Activated CD8-positive, alpha-beta T cell treated with anti-CD3 and anti-CD28 coated beads for 36 hours (primary cell): ENCODE measurements at places on chromosomes 16 and 17. TPM values are rescaled to one million over a fixed set of nuclear protein-coding genes. Genes with fewer than 3 reads are reported as not detected.

GRCh38 chr16:13680021-13680889 lies 239.7 kb upstream of the ERCC4 start:
- no peak for DNase-seq
- no peaks in the 10 kb centered on the region for H3K36me3 ChIP-seq
- H3K27ac ChIP-seq, result no peak overlapping the region
- no peaks in the 10 kb centered on the region for H3K4me1 ChIP-seq
- H3K4me3 ChIP-seq, result no peak overlapping the region

The APRT gene
- total RNA-seq, result 240 TPM

The PIRT gene
- total RNA-seq, result not detected

DNA sequence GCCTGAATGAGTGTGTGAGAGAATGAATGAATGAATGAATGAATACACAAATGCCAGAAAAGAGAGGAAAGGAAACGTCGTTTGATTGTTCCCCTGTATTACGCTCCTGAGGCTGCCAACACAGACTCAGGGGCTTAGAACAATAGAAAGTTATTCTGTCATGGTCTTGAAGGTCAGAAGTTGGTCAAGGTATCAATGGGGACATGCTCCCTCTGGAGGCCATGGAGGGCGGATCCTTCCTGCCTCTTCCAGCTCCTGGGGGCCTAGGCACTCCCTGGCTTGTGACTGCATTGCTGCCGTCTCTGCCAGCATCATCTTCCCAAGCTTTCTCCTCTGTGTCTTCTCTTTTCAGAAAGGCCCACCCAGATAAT lies 1.5 kb upstream of the SLC38A8 start:
- no peak overlapping the region for H3K4me3 ChIP-seq
- H3K27ac ChIP-seq, result no peak overlapping the region
- DNase-seq, result peak; percentile 28

- H3K36me3 ChIP-seq, result no peaks in the 10 kb centered on the region
- peaks cover 40% of the 10 kb centered on the region for H3K27me3 ChIP-seq
- H3K27ac ChIP-seq, result no peak overlapping the region
These were observed 44.0 kb upstream of the TAC4 start for GRCh38 chr17:49891694-49892389.

- peaks cover 23% of the 10 kb centered on the region for H3K4me1 ChIP-seq
- no peak overlapping the region for H3K4me3 ChIP-seq
- peaks cover 19% of the 10 kb centered on the region for H3K36me3 ChIP-seq
- no peak for DNase-seq
These were observed 49.8 kb upstream of the CHMP6 start for GRCh38 chr17:80941743-80942422.

The SDR42E2 gene
- not detected for total RNA-seq

DNA sequence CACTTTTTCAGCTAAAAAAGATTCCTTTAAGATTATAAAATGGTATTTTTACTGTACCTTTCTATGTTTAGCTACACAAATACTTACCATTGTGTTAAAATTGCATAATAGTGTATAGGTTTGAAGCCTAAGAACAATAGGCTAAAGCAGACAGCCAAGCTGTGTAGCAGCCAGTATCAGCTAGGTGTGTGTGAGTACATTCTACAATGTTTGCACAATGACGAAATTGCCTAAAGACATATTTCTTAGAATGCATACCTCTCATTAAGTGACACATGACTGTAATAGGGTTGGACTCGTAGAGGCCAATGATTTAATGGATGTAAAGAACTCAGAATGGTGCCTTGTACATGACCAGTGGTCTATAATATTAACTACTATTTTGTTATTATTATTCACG lies 1.9 kb upstream of the MT1B start:
- DNase-seq, result no peak
- no peaks in the 10 kb centered on the region for H3K4me1 ChIP-seq
- H3K27ac ChIP-seq, result no peak overlapping the region
- no peaks in the 10 kb centered on the region for H3K36me3 ChIP-seq
- H3K4me3 ChIP-seq, result no peak overlapping the region
- H3K27me3 ChIP-seq, result peaks cover 18% of the 10 kb centered on the region

DNA sequence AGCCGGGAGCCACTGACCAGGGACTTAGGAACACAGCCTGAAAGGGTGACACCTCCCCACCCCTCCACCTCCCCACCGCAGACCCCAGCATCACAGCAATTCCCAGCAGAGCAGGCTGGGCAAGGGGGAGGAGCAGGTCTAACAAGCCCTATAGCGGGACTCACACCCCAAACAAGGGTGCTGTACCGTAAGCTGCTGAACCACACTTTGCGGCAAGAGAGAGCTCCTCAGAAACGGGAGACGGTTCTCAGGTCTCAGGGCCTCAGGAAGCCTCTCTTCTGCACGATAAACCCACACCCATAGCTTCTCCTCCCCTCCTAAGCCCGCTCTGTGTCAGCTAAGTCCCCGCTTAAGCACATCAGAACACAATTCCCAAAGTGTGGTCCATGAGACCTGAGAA lies 11.7 kb upstream of the COTL1 start:
- H3K27me3 ChIP-seq, result peaks cover 2% of the 10 kb centered on the region
- H3K4me3 ChIP-seq, result no peak overlapping the region
- DNase-seq, result no peak
- H3K4me1 ChIP-seq, result peaks cover 24% of the 10 kb centered on the region
